ENCODE measurements at places on chromosomes 16 and 17.

GRCh38 chr17:29176558-29177351 lies 3.4 kb downstream of the MYO18A start:
- peak; percentile 81 for DNase-seq

- DNase-seq: peak; percentile 40
Observed at GRCh38 chr16:73228649-73229048, 180.7 kb upstream of the ZFHX3 start.

DNA sequence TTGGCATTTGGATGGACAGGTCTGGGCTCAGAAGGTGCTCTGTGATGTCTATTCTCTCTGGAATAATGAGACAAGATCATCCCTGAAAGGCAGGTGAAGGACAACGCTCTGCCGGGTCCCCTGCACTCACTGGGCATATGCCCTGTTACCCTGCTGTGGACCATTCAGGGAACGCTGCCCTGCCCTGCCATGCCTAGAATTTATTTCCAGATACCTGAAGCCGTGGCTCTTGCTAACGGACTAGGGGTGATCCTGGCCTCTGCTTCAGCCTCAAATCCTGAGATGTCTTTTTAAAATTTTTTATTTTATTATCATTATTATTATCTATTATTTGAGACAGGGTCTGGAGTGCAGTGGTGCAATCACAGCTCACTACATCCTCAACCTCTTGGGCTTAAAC lies 3.9 kb downstream of the SLC5A11 start:
- no peak for DNase-seq

DNA sequence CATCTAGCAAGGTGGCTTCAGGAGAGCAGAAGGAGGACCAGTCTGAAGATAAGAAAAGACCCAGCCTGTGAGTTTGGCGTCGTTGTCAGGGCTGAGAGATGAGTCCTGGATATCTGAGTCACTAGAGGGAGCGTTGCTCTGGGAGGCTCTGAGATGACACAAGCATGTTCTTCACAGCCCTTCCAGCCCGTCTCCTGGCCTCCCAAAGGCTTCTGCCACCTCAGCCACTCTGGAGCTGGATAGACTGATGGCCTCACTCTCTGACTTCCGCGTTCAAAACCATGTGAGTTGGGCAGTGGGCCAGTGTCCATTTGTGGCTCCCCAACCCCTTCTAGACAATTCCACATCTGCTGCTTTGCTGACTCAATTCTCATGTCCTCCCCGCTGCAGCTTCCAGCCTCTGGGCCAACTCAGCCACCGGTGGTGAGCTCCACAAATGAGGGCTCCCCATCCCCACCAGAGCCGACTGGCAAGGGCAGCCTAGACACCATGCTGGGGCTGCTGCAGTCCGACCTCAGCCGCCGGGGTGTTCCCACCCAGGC lies 2.3 kb downstream of the TGFB1I1 start:
- DNase-seq: peak; percentile 87

- DNase-seq: no peak
Observed at GRCh38 chr16:8458481-8459046, 131.7 kb downstream of the TMEM114 start.

GRCh38 chr16:12239226-12239625 lies 262.7 kb downstream of the SNX29 start:
- DNase-seq: no peak

DNA sequence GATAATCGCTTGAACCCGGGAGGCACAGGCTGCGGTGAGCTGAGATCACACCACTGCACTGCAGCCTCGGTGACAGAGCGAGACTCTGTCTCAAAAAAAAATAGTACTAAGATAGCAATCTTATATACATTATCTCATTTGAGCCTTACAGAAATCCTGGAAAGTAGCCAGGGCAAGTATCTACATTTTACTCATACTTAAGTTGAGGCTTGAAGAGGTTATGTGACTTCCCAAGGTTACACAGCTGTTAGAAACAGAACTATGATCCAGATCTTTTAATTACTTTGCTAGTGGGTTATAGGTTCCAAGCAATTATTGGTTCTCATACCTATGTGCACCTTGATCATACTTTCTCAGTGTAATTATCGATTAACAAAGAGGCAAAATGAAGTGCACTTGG lies 15.4 kb downstream of the C17orf78 start:
- DNase-seq: no peak

DNA sequence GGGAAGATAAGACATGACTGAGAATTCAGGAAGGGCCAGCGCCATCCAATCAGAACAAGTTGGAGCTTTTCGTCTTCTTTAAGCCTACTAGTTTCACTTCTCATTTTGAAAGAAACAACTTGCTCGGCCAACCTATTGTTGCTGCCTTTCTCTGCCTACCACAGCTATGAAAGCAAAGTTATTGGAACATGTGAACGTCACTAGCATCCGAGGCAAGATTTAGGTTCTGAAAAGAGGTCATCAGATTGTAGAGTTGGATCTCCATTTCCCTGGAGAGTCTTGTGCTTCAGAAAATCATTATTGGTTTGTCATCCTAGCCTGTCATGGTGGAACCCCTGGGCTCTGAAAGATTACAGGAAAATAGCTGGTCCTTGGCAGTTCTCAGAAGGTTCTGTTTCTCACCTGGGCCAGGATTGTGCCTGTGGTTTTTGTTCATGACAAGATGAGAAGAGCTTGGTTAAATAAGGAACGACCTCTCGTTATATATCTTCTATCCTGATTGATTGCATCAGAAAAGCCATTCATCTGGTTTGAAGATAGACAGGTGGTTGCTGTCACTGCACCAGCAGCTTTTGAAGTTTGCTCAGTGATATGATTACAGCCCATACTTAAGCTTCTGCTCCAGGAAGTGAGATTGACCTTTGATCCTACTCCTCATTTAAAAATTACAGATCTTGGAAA lies 25.3 kb downstream of the CDH13 start:
- no peak for DNase-seq

DNA sequence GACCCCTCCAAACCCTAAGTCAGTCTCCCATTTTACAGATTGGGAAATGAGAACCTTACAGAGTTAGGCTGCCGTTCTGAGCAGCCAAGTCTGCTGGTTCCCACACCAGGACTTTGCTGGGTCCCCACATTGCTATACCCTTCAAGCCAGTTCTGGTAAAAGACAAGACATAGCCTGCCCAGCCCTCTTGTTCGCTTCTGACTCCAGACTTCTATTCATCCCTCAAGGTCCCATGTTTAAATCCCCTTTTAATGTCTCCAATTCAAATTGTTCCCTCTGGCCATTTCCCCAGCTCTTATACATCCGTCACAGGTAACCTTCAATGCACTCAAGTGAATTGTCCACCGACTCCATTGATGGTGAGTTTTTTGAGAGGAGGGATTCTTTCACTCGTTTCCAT lies 30.2 kb downstream of the WNT3 start:
- DNase-seq: no peak

- no peak for DNase-seq
Observed at GRCh38 chr17:29883497-29883896, 46.5 kb downstream of the SSH2 start.

- no peak for DNase-seq
Observed at GRCh38 chr17:48240122-48240521, 132.6 kb downstream of the SNX11 start.

- no peak for DNase-seq
Observed at GRCh38 chr17:27461192-27461859, 5.1 kb downstream of the KSR1 start.

- DNase-seq: peak; percentile 25
Observed at GRCh38 chr17:37476431-37477120, 13.1 kb upstream of the DUSP14 start.

GRCh38 chr17:8965394-8966168 lies at the start of gene PIK3R5:
Gene PIK3R5, minus strand, starts transcription at chr17:8965707. Its CDS starts 54,213 bp downstream, at chr17:8911494.
- DNase-seq: peak; percentile 35

DNA sequence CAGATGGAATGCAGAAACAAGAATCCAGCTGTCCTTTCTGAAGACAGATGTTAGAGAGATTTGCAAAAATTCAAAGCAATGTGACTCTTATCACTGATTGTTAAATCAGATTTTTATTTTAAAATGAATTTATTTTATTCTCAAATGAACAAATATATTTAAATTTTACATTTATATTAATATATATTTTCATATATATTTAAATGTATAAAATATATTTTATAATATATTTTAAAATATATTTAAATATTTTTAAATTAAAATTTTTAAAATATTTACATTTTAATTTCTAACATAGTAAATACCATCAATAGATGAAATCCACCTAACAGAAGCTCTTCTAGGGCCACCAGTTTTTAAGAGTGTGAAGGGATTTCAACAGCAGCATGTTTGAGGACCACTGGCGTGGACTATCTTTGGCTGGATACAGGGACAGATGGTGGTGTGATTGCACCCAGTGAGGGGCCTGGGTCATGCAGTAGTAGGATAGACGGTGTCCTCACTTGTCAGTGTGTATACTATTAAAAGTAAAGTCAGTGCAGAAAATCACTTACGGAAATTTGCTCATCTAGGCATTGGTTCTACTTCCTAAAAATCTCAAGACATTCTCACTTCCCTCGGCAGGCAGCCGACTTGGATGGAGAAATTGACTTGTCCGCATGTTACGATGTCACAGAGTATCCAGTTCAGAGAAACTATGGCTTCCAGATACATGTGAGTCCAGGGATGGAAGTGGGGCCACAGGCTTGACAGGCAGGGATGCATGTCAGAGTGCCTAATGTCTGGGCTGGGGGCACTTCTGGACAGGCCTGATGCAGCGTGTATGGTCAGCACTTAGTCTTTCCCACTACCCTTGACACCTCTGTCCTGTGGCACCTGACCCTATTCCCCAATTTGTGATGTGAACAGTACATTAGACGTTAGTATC lies 56.3 kb downstream of the PLD6 start:
- no peak for DNase-seq

DNA sequence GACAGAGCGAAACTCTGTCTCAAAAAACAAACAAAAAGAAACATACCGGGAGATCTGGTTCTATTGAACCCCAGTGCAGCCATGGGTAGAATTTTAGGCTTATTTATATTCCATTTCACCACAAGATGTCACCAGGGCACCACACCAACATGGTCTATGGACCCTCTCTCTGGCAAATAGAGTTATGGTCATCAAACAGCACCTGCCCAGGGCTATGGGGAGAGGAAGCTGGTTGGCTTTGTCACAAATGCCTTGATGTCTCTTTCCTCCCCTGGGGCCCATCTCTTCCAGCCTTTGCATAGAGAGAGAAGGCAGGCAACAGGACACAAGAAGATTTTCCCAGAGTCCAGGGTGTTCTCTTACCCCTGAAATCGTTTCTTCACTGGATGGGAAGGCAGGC lies 128.4 kb downstream of the WWOX start:
- DNase-seq: no peak

DNA sequence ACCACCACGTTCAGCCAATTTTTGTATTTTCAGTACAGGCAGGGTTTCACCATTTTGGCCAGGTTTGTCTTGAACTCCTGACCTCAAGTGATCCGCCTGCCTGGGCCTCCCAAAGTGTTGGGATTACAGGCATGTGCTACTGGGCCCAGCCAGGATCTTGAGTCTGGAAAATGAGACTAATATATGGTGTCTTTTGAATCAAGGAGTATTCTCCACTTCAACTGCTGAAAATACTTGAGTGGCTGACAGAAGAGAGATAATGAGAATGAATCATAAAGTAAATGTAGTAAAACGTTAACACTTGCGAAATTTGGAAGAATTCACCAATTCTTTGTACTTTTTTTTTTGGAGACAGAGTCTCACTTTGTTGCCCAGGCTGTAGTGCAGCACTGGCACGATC lies 16.6 kb downstream of the SMYD4 start:
- DNase-seq: peak; percentile 38

GRCh38 chr16:84863481-84863814 lies 43.7 kb downstream of the CRISPLD2 start:
- DNase-seq: no peak

DNA sequence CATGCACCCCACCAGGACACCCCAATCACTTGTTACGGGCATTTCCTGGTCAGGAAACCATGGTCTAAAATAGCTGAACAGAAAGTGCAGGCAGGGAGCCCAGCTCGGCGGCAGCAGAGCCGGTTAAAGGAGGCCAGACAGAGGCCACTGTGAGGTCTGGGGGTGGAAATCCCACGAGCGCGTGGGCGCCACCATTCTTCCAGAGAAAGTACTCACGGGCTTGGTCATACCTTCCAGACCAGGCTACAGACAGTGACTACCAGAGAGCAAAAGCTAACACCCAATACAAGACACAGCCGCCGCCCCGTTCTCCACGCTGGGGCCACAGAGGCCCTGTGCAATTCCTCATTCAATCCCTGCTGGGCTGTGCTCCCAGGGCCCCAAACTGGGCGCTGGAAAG lies 11.9 kb downstream of the CEP131 start:
- no peak for DNase-seq

All from AG20443 (cell line).